ENCODE measurements at places on chromosomes 1 and 21.

- no peak for DNase-seq
These were observed at the start of gene CYYR1 for GRCh38 chr21:26572702-26573381. Gene CYYR1 (minus strand): TSS chr21:26573286. CDS start chr21:26572940, 346 bp downstream.

DNA sequence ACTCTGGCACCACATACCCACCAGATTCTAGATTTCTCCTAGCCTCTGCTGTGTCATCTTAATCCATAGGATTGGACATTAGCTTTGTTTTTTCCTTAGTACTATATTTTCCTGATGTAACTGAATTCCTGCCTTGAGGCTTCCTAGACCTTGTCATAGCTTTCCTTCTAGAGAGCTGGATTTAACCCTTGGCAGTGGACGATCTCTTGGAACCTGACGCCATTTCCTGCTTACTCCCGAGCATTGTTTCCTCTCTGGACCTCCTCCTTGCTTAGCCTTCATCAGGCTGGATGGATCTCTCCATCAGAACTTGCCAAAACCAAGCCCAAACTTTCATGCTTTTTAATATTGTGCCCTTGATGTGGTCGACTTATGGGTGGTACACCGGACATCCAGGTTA is 1.5 kb downstream of the APOBEC4 start:
- no peak for DNase-seq

GRCh38 chr1:53573522-53573921 is 114.3 kb downstream of the DMRTB1 start:
- DNase-seq, result no peak

- DNase-seq, result no peak
These were observed 86.8 kb upstream of the PLPPR4 start for GRCh38 chr1:99177465-99177864.

DNA sequence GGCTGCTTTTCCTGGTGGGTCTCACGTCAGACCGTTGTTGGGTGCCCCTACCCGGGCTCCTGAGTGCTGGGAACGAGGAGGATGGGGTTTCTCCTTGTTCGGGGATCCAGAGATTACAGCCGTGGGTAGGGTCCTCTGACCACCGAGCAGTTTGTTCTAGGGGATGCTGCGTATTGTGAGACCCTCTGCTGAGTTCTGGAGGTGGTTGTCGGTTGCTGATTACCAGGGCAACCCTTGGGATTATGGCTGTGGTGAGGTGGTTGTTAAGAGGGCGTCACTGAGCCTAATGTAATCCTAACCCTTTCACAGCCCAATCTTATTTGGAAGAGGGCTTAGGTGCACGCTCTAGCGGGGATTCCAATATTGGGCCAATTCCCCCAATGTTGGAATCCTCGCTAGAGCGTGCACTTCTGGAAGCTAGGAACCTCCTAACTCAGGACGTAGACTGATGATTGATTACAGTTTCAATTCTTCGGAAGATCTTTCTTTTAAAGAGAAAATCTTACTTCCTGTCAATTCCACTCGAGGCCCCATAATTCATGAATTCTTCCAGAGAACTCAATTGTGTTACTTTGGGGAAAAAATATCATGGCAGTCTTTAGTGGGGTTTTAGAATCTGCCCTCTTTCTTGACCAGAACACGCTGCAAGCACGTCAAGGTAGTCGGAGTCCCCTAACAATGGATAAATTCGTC is 483 bp downstream of the TCEANC2 start:
- DNase-seq, result no peak

- DNase-seq, result no peak
These were observed 361.1 kb upstream of the CHRM3 start for GRCh38 chr1:239025223-239025622.

GRCh38 chr1:118960026-118960561 is 28.0 kb downstream of the TBX15 start:
- DNase-seq, result no peak

DNA sequence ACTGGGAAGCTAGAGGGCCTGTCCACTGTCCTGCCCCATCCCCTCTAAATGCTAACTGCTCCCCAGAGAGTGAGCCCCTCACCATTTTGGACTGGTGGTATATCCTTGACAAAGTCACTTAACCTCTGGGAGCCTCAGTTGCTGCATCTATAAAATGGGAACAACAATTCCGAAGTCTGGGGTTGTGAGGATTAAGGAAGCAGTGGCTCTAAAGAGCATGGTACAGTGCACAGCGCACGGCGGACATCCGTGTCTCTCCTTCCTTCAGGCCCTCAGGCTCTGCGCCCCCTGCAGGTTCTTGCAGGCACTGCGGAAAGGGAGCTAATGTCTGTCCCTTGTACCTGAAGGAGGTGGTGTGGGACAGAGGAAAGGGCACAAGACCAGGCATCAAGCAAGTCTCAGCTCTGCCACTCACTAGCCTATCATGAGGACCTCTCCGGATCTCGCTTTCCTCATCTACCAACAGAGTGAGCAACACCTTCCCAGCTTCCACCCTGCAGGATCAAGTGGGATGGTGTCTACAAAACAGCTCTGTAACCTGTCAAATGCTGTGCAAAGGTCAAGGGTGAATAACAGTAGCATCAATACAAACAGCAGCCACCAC is 20.1 kb downstream of the ECE1 start:
- peak; percentile 74 for DNase-seq

- no peak for DNase-seq
These were observed 6.0 kb downstream of the S100B start for GRCh38 chr21:46598581-46599572.

- DNase-seq, result no peak
These were observed 8.5 kb downstream of the PRCC start for GRCh38 chr1:156775799-156776198.

- DNase-seq, result no peak
These were observed 124.3 kb downstream of the CENPF start for GRCh38 chr1:214727274-214727673.
